Mesenchymal stem cell (in vitro differentiated cells and primary cell): ENCODE measurements at places on chromosomes 1 and 21.

DNA sequence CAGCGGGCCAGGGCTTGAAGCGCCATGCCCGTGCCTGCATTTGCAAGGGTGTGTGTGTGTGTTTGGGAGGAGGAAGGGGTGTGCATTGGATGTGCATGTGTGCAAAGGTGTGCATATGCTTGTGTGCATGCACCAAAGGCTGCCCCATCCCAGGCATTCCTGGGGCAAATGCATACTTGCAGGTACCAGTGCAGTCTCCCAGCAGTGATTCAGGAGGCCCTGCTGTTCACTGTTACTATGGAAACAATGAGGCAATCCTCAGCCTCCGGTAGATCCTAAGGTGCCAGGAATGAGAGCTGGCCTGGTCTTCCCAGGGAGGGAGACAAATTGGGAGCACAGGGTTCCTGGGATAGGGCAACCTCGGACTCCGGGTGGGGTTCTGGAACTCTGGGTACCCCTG is 7.5 kb upstream of the FNDC5 start:
- no peak overlapping the region for H3K4me3 ChIP-seq
- H3K4me1 ChIP-seq = peaks cover 12% of the 10 kb centered on the region
- H3K36me3 ChIP-seq = no peaks in the 10 kb centered on the region

DNA sequence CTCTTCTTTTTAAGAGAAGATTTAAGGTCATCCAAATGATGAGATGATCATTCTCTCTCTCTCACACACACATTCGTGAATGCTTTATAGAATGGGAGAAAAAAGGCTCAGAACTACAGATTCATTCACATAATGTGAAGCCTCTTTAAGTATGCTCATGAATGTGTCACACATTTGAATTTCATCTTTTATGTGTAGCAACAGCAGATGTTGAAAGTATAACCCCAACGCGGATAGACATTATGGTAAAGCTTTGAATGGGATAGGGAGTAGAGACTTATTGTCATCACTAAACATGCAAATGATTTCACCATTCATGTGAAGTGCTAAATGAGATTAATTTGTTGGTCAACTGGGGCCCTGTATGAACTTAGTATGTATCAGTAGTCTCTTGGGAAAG is 15.7 kb upstream of the PKN2 start:
- H3K36me3 ChIP-seq = no peaks in the 10 kb centered on the region
- no peak overlapping the region for H3K27ac ChIP-seq
- H3K4me3 ChIP-seq = no peak overlapping the region
- DNase-seq = no peak
- H3K4me1 ChIP-seq = no peaks in the 10 kb centered on the region
- no peaks in the 10 kb centered on the region for H3K27me3 ChIP-seq

DNA sequence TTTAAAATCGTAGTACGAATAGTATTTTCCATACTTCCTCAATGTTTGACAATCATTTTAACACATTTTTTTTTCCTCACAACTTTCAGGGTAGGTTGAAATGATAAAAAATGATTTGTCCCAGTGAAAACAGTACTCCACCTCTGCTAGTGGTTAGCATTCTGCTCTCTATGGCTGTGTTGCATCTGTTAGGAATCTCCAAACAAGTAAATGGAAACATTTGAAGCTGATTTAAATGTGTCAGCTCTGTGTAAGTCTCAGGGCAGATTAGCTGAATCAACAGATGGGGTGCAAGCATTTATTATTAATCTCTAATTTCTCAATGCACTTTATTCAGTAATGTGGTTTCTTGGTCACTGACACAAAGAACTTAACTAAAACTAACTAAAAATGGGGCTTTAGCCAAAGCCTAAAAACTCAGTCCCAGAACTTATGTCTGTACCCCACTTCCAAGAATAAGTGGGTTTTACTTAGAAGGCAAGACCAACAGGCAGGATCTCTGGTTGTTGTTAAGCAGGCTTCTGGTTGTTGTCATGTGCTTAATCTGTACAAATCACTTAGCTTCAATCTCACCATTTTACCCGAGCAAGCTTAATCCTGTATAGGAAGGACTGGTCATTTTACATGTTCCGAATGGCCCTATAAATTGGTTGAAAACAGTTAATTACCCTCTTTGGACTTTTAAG is 67.8 kb downstream of the PRRX1 start:
- H3K4me1 ChIP-seq = peaks cover 2% of the 10 kb centered on the region
- H3K27me3 ChIP-seq = no peaks in the 10 kb centered on the region
- H3K36me3 ChIP-seq = peaks cover 100% of the 10 kb centered on the region
- no peak overlapping the region for H3K4me3 ChIP-seq
- no peak overlapping the region for H3K27ac ChIP-seq
- no peak for DNase-seq

GRCh38 chr1:154239491-154239890 is 18.7 kb downstream of the UBAP2L start:
- H3K4me1 ChIP-seq = no peaks in the 10 kb centered on the region
- DNase-seq = no peak
- H3K36me3 ChIP-seq = peaks cover 33% of the 10 kb centered on the region
- H3K27ac ChIP-seq = no peak overlapping the region
- no peak overlapping the region for H3K4me3 ChIP-seq
- no peaks in the 10 kb centered on the region for H3K27me3 ChIP-seq

- no peak overlapping the region for H3K27ac ChIP-seq
- H3K27me3 ChIP-seq = no peaks in the 10 kb centered on the region
- H3K36me3 ChIP-seq = no peaks in the 10 kb centered on the region
Measured at GRCh38 chr1:103156966-103157365, 48.6 kb upstream of the COL11A1 start.
